ENCODE measurements at places on chromosomes 12 and 14.

DNA sequence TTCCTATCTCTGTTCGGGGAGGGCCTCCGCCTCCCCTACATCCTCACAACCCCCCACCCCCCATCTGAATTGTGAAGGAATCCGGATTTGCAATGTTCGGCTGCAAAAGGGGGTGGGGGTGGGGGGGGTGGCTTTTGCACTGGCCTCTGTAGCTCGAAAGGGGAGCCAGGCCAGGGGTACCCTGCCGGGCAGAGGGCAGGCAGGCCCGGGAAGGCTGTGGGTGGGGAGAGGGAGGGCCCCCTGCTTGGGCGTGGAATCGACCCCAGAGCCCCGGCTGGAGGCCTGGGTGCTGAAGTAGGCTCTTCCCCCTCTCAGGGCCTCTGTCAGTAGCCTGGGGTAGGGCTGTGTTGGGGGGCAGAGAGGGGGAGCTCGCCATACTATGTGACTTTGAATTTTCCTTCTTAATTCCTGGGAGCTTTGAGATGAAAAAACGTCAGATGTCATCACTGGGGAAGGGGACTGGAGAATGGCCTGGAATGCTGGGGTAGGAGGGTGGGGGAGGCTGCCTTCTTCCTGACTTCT, 1.1 kb downstream of the LRP1 start:
- no peak for DNase-seq

DNA sequence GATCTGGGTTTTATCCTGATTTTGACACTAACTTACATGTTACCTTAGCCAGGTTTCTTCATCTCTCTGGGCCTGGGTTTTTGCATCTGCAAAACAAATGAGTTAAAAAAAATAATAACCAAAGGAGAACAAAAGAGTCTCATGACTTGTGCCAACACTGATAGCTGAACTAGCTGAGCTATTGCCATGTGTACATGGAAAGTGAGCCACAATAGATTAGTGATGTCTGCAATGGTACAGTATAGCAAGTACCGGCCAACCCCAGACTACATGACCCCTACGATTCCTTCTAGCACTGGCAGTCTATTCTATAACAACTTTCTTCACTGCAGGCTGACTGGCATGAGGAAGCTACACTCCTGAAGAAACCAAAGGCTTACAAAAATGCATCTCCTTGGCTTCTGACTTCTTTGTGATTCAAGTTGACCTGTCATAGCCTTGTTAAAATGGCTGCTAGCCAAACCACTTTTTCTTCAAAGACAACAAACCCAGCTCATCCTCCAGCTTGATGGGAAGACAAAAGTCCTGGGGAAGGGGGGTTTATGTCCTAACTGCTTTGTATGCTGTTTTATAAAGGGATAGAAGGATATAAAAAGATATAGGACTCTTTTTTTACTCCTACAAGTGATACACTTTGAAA, 123.7 kb downstream of the DAD1 start:
- DNase-seq: no peak

DNA sequence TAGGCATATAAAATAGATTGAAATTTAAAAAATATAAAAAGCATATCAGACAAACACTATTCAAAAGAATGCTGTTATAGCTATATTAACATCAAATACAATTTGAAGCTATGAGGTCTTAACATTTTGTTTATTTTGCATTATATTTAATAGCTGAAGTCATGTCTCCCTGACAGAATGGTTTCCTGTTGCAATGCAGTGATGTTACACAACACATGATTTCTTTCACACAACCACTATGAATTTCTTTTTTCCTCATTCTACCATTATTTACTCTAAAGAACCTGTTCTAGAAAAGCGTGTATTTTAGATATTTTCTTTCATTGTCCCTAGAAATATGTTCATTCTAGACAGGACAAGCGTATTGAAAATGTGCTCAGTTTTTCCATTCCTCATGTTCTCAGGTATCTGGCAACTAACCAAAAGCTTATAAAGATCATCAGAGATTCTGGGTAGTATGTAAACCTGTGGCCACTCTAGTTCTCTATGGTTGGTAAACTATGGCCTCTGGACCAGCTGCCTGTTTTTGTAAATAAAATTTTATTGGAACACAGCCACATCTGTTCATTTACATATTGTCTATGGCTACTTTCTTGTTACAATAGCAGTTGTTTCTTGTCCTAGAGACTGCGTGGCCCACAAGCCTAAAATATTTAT, 183.8 kb downstream of the FOXA1 start:
- no peak for DNase-seq

DNA sequence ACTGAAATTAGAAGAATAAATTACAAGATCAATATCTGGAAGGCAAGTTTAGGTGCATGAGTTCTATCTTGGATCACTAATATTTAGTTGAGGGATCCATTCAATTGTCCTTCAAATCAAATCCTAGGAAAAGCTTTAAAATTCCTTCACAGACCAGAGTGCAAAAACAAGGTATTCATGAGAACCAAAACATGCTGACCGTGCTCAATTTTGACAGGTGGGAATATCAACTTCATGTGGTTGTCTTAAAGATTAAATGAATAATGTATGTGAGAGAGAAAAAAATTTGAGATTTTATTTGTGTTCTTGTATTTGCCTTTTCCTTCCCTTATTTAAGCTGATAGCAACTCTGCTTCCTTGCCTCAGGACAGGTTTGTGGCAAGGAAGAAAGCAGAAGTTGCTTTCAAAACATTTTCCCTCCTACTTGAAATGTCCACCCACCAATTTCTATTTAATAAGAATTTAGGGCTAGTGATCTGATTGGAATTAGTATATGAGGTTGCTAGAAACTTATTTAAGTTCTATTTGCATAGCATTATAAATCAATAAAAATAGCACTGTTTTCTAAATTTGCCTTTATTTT, 4.9 kb upstream of the PPP1R12A start:
- DNase-seq: no peak

Measured in GM12891 (cell line).